Activated CD8-positive, alpha-beta memory T cell treated with anti-CD3 and anti-CD28 coated beads for 24 hours (primary cell): ENCODE measurements at places on chromosomes 13 and 19.

GRCh38 chr19:54369082-54369687 lies 4.5 kb upstream of the LAIR1 start:
- DNase-seq, result no peak

DNA sequence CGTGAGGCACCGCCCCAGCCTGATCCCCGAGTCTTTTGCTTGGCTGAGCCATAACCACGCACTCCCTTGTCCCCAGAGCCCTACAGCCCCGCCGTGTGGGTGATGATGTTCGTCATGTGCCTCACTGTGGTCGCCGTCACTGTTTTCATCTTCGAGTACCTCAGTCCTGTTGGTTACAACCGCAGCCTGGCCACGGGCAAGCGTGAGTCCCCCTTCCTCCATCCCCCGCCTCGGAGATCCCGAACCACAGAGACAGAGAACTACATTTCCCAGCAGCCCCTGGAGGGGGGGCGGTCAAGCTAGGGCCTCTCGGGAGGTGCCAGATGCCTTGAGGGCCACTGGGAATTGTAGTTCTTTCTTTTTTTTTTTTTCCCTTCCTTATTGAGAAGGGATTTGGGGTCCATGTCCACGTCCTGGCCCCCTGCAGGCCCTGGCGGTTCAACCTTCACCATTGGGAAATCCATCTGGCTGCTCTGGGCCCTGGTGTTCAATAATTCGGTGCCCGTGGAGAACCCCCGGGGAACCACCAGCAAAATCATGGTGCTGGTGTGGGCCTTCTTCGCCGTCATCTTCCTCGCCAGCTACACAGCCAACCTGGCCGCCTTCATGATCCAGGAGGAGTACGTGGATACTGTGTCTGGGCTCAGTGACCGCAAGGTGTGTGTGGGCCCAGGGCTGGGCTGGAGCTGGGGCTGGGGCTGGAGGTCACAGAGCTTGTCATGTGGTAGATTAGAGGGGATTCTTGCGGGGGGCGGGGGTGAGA lies 25.9 kb downstream of the GRIN2D start:
- peak; percentile 87 for DNase-seq

GRCh38 chr19:926589-927350 lies 935 bp downstream of the ARID3A start:
- DNase-seq, result peak; percentile 72

GRCh38 chr19:12478234-12478941 lies 6.2 kb downstream of the ZNF709 start:
- no peak for DNase-seq

DNA sequence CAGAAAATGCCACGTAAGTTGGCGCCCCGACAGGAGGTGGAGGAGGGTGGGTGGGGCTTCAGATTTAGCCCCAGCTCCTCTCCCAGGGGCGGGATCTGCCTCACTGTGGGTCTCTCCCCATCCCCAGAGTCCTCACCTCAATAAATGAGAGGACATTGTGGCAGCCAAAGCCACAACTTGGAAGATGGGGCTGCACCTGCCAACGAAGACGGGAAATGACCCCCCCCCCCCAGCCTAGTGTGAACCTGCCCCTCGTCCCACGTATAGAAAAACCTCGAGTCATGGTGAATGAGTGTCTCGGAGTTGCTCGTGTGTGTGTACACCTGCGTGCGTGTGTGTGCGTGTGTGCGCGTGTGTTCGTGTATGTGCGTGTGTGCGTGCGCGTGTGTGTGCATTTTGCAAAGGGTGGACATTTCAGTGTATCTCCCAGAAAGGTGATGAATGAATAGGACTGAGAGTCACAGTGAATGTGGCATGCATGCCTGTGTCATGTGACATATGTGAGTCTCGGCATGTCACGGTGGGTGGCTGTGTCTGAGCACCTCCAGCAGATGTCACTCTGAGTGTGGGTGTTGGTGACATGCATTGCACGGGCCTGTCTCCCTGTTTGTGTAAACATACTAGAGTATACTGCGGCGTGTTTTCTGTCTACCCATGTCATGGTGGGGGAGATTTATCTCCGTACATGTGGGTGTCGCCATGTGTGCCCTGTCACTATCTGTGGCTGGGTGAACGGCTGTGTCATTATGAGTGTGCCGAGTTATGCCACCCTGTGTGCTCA lies 1.5 kb upstream of the TRAPPC5 start:
- DNase-seq, result peak; percentile 79

DNA sequence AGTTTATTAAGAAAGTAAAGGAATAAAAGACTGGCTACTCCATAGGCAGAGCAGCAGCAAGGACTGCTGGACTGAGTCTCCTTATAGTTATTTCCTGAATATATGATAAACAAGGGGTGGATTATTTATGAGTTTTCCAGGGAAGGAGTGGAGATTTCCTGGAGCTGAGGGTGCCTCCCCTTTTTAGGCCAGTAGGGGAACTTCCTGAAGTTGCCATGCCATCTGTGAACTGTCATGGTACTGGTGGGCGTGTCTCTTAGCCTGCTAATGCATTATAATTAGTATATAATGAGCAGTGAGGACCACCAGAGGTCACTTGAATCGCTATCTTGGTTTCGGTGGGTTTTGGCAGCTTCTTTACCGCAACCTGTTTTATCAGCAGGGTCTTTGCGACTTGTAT lies 13.5 kb downstream of the ZSCAN5A start:
- DNase-seq, result no peak

- DNase-seq, result no peak
Observed at GRCh38 chr13:51532736-51533197, 51.5 kb upstream of the WDFY2 start.

GRCh38 chr13:114161644-114162532 lies 17.2 kb upstream of the CFAP97D2 start:
- no peak for DNase-seq

GRCh38 chr19:14408491-14409145 lies 10.5 kb downstream of the DDX39A start:
- DNase-seq, result no peak

GRCh38 chr19:16801600-16802013 lies 27.6 kb upstream of the SIN3B start:
- no peak for DNase-seq

GRCh38 chr13:108212886-108213285 lies 2.5 kb downstream of the LIG4 start:
- no peak for DNase-seq

DNA sequence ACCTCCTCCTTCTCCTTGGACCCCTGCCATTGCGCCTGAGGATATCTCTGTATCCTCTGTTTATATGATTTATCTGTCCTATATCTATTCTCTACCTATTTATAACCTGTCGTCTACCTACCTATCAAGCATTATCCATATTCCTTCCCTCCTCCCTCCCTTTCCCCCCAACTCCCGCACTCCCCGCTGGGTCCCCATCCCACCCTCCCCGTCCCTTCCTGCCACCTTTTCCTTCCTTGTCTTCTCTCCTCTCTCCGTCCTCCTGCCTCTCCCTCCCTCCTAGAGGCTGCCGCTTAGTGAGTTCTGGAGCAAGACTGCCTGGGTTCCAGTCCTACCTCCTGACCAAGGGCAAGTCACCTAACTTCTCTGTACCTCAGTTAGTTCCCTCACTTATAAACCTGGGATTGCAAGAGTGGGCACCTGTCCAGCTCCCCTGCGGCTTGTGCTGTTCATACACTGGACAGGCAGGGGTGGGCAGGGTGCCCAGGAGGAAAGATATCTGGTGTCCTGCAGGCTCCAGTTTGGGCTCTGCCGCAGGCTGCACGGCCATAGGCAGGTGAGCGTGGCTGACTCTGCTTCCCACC lies 16.1 kb downstream of the TTYH1 start:
- DNase-seq, result no peak

DNA sequence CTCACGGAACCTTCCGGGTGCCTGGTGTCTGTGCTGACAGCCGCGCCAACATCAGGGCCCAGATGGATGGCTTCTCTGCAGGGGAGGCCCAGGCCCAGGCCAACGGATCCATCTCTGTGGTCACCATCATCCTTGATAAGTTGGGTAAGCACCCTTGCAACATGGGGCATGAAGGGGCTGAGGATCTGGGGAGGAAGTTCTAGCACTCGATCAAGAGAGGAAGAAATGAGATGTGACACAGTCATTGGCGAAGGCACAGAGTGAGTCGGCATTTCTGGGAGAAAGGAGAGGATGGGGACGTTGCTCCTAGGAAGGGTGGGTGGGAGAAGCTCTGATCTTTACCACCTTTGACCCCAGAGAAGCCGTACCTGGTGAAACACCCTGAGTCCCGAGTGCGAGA lies 4.4 kb downstream of the CILP2 start:
- DNase-seq, result no peak

DNA sequence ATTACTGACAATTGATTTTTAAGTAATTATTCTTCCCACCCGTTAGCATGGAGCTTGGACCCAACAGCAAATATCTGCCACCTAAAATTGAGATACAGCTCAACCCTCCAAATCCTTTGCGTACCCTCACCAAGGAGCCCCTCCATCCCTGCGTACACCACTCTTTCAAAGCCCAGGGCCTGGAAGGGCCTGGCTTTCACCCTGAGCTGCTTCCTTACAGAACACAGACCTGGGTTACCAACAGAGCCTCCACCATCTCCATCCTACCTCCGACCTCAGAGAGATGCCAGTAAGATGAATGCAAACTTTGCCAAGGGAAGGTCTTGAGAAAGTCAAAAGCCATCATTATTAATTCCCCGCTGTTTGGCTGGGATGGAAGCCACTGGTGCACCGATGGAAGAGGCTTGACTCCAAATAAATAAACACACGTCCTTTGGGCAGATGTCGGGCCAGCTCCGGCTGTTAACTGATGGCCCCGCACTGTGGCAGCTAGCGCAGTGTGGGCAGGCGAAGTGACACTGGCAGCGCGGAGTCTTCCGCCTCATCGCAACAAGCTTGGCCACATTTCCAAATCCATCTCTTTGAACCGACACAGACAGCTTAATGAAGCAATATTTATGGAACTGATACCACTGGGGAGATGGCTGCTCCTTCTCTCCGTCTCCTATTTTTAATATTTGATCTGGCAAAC lies 150.2 kb upstream of the VSTM2B start:
- peak; percentile 24 for DNase-seq

DNA sequence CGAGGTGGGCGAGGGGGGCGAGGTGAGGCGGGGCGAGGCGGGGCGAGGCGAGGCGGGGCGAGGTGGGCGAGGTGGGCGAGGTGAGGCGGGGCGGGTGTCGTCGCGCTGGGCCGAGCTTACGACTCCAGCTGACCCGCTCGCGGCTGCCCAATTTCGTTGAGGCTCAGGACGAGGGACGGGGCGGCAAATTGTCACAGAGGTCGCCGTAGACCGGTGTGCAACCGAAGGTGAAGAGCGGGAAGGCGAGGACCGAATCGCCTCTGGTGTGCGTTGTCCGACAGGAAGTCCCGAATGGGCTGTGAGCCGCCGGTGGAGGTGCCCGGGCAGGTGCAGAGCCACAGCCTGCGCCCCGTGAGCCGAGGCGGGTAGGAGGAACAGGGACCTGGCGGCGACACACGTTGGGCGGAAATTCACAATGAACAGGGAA lies at the start of gene LACC1:
Gene LACC1 (plus strand): TSS at position 150 of the 427 bp plus-strand sequence. CDS start 1,082 bp downstream, outside the sequence.
- DNase-seq, result no peak

- DNase-seq, result no peak
Observed at GRCh38 chr19:54391589-54392061, 23.6 kb upstream of the TTYH1 start.
